Endothelial cell of umbilical vein (primary cell): ENCODE measurements at places on chromosomes 16 and 17. TPM values are rescaled to one million over a fixed set of nuclear protein-coding genes. Genes with fewer than 3 reads are reported as not detected.

SPATA22 gene
- total RNA-seq: not detected in 2 replicates

ST6GALNAC2 gene
- 0.69 and 1.7 TPM in 2 replicates for total RNA-seq

COPRS gene
- 48.0 and 48.8 TPM in 2 replicates for total RNA-seq

ANKRD40CL gene
- total RNA-seq: not detected in 2 replicates

RCVRN gene
- total RNA-seq: not detected in 2 replicates

KRTAP2-1 gene
- not detected in 2 replicates for total RNA-seq

CCL14 gene
- 9.5 and 21.3 TPM in 2 replicates for total RNA-seq

HOXB5 gene
- 7.3 and 8.5 TPM in 2 replicates for total RNA-seq

PPL gene
- 0.05 and 0.20 TPM in 2 replicates for total RNA-seq

IGF2BP1 gene
- 91.7 and 99.5 TPM in 2 replicates for total RNA-seq

ANKFN1 gene
- total RNA-seq: not detected in 2 replicates

PTGES3L gene
- total RNA-seq: not detected in 2 replicates

DNAAF1 gene
- total RNA-seq: not detected in 2 replicates

ARHGDIG gene
- 0.93 and 1.9 TPM in 2 replicates for total RNA-seq

RAB37 gene
- total RNA-seq: 0.21 TPM in 1 of 2 replicates, not detected in the other

CDRT15 gene
- total RNA-seq: not detected in 2 replicates

SLC6A2 gene
- total RNA-seq: not detected in 2 replicates

TAC4 gene
- not detected in 2 replicates for total RNA-seq

KRTAP4-5 gene
- total RNA-seq: not detected in 2 replicates

CHST5 gene
- total RNA-seq: 0.29 TPM in 1 of 2 replicates, not detected in the other

NHLRC4 gene
- total RNA-seq: 0.30 and 0.73 TPM in 2 replicates

FOXJ1 gene
- total RNA-seq: not detected in 2 replicates

TNFRSF13B gene
- total RNA-seq: not detected in 2 replicates

C1QTNF1 gene
- 3.8 and 4.0 TPM in 2 replicates for total RNA-seq

GPR142 gene
- not detected in 2 replicates for total RNA-seq

TBC1D3G gene
- total RNA-seq: not detected in 2 replicates

MT4 gene
- not detected in 2 replicates for total RNA-seq

GOSR1 gene
- 41.0 and 43.8 TPM in 2 replicates for total RNA-seq

CSH1 gene
- total RNA-seq: not detected in 2 replicates

CCDC40 gene
- total RNA-seq: 4.1 and 5.5 TPM in 2 replicates

CACNB1 gene
- 12.3 and 14.6 TPM in 2 replicates for total RNA-seq

TRPV2 gene
- total RNA-seq: 6.7 and 10.6 TPM in 2 replicates

TUBD1 gene
- total RNA-seq: 11.3 and 11.6 TPM in 2 replicates

SYNGR3 gene
- total RNA-seq: 0.81 and 0.95 TPM in 2 replicates

NACA2 gene
- not detected in 2 replicates for total RNA-seq

TMEM204 gene
- 32.5 and 37.5 TPM in 2 replicates for total RNA-seq

NPTX1 gene
- not detected in 2 replicates for total RNA-seq

IL17C gene
- not detected in 2 replicates for total RNA-seq

KRT33A gene
- not detected in 2 replicates for total RNA-seq

NIP7 gene
- total RNA-seq: 40.9 and 46.8 TPM in 2 replicates

YPEL3 gene
- 46.1 and 47.6 TPM in 2 replicates for total RNA-seq

RNF157 gene
- 0.48 and 0.86 TPM in 2 replicates for total RNA-seq

KRT14 gene
- total RNA-seq: 0.18 and 0.66 TPM in 2 replicates

CTF1 gene
- total RNA-seq: 1.4 and 1.5 TPM in 2 replicates

LGALS9B gene
- total RNA-seq: not detected in 2 replicates

HSPB9 gene
- total RNA-seq: not detected in 2 replicates

QPRT gene
- 0.28 and 0.44 TPM in 2 replicates for total RNA-seq

CCR7 gene
- 0.30 TPM in 1 of 2 replicates, not detected in the other for total RNA-seq

KRT33B gene
- not detected in 2 replicates for total RNA-seq

SSTR5 gene
- 0.24 TPM in 1 of 2 replicates, not detected in the other for total RNA-seq

PRDM7 gene
- total RNA-seq: not detected in 2 replicates
